A172 (cell line): ENCODE measurements at places on chromosomes 6 and 20. TPM values are rescaled to one million over a fixed set of nuclear protein-coding genes. Genes with fewer than 3 reads are reported as not detected.
A peak's percentile ranks its signal among the peaks of the same experiment; 100 is the strongest.

The PLAGL2 gene
- 3.7 and 4.6 TPM in 2 replicates for total RNA-seq

The TRIM15 gene
- total RNA-seq: not detected in 2 replicates

DNA sequence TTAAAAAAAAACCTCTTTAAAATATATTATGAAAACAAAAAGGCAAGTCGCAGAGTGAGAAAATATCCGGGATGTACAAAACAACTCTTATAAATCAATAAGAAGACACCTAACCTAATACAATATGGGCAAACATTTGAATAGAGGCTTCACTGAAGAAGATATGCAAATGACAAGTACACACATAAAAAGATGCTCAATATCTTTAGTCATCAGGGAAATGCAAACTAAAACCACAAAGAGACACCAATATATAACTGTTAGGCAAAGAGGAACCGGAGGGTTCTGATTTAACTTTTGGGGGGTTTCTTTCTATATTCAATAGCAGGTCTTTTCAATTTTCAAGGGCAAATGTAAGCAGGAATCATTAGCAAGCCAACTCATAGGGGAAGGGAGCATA lies 480.7 kb upstream of the SPTLC3 start:
- no peak for DNase-seq

- DNase-seq: peak; percentile 27
Observed at GRCh38 chr20:63974402-63975200, 4.8 kb downstream of the SAMD10 start.

- no peak for DNase-seq
Observed at GRCh38 chr6:112770308-112770707, 423.2 kb downstream of the RFPL4B start.

- no peak for DNase-seq
Observed at GRCh38 chr6:133315811-133316210, 74.7 kb downstream of the EYA4 start.

DNA sequence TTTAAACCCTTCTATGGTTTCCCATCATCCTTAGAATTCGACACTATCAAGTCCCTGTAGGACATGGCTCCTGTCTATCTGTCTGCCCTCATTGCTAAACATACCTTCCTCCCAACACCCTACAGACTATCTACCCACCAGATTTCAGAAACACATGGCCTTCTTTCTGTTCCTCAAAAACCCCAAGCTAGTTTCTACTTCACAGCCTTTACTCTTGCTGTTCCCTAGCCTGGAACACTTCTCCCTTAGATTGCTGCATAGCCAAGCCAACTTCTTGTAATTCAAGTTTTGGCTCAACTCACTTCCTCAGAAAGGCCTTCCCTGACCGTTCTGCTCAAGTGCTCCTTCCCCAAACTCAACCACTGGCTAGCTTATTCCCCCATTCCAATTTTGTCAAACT lies 156.2 kb downstream of the BTBD9 start:
- DNase-seq: no peak

- peak; percentile 38 for DNase-seq
Observed at GRCh38 chr6:35148167-35148741, 7.1 kb upstream of the TCP11 start.

DNA sequence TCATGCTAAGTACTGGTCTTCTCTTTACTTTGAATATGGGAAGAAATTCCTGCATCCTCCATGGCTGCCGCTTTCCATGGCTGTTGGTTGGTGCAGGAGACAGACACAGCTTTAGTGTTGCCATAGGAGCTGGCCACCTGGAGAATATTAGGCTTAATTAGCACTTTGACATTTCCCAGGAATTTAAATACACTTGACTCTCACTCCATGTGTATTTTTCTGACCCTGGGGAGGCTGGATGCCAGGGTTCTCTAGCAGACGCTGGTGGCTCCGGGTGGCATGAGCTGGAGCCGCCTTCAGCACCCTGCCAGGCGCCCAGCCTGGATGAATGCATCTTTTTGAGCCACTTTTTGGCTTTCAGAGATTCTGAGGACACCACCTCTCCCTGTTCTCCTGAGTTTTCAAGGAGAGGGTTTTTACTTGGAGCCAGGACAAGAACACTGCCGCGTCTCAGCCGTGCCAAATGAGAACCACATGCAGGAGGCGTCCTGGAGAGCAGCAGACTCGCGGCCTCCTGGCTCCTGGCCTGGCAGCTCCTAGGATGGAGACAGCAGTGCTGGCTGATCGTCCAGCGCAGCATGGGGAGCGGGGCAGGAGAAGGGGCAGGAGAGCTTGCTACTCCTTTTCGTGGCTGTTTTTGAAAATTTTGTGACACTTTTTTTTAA lies 258.8 kb downstream of the SMOC2 start:
- DNase-seq: no peak

GRCh38 chr20:21082584-21082983 lies 23.6 kb downstream of the LINC00237 start:
- no peak for DNase-seq

The MOG gene
- total RNA-seq: not detected in 2 replicates

DNA sequence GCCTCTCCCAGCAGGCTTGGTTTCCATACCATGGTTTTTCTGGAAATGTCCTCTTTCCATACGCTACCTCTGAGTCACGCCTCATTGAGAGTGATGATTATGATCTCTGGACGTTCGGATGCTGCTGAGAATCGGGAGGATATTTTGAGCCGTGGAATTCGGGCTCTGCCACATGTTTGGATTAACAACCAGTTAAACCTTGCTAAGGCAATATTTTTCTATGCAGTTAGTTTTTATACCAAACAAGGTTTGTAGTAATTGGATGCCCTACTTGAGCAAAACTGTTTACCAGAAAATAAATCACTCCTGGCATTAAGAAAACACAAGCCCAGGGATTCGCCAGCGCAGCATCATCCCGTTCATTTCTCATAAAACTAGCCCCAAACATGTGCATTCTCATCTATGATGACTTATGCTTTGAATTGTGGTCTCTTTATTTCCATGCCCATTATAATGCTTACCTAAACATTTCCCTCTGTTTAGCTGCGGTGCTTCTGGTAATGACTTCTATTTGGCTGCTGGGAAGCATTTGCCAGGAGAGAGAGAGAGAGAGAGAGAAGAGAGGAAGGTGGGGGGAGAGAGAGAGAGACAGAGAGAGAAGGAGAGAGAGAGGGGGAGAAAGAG lies 198.9 kb downstream of the CLIC5 start:
- DNase-seq: no peak

DNA sequence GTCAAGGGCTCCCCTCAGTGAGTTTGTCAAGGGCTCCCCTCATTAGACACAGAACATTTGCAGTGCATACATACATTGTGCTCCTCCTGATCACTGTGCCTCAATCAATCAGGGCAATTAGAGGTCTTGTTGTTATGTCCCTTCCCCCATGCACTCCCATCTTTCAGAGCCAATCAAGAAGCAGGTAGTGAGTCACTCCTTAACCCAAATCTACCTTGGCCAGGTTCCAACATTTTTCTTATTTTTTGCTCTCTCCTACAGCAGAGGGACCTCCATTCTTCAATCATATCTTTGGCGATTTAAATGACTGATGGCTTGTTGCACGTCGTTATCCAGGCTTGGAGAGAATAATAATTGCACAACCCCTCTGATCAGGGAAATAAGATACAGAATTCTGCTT lies 409.9 kb upstream of the SPTLC3 start:
- DNase-seq: no peak

- no peak for DNase-seq
Observed at GRCh38 chr6:56827908-56828649, 126.8 kb upstream of the BEND6 start.

The FAM184A gene
- 3.1 and 4.6 TPM in 2 replicates for total RNA-seq

- no peak for DNase-seq
Observed at GRCh38 chr20:49291200-49291599, 13.3 kb upstream of the ZNFX1 start.

DNA sequence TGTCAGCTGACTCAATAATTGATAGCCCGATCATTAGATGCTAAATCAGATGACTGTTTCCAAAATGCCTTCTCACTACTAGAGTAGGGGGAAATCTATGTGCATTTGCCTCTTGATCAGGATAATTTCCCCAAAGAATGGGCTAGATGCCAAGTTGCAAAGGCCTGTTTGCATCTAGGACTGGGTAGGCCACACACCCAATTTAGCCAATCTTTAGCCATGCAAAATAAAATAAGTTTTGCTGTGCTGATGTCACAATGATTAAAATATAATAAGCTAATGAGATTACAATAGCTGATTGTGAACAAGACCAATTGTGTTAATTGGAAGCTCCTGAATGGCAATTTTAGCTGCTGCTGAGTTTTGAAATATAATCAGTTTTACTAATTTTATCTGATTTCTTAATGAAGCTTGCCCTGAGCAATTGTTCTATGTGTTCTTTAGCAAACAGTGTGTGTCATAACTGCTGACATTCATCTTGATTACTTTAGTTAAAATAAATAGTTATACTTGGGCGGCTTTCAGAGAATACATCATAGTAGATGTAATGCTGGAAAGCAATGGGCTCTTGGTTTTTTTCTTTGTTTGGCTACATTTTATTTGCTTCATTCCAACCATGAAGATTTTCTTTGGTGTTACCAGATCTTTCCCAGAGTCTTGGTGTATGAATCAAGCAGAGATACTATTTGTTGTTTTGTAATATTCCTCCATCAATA lies 973.2 kb upstream of the SLC35B3 start:
- no peak for DNase-seq

- peak; percentile 9 for DNase-seq
Observed at GRCh38 chr20:8855315-8855714, 213.6 kb upstream of the PLCB4 start.

The MRAP2 gene
- total RNA-seq: 0.86 and 1.1 TPM in 2 replicates

DNA sequence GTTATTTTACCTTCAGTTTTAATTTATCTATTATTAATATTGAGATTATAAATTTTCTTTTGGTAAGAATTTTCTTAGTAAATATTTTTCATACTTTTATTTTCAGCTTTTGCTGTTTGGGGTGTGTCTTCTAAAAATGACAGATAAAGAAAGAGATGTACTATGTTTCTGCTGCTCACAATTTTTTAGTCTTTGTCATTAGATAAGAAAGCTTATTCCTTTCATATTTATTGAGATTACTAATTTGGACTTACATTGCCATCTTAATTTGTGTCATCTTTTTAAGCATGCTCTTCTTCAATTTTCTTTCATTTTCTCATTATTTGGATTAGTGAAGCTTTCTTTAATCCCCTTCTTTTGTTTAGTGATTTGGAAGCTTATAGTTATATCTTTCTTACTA lies 13.6 kb upstream of the PHACTR2 start:
- no peak for DNase-seq

- DNase-seq: peak; percentile 16
Observed at GRCh38 chr6:36383606-36384005, 3.9 kb downstream of the ETV7 start.
